ENCODE measurements at places on chromosomes 1 and 21.

- no peak for DNase-seq
Observed at GRCh38 chr1:30274173-30274970, 449.0 kb downstream of the MATN1 start.

- DNase-seq: no peak
Observed at GRCh38 chr1:94620345-94621031, 78.9 kb upstream of the F3 start.

DNA sequence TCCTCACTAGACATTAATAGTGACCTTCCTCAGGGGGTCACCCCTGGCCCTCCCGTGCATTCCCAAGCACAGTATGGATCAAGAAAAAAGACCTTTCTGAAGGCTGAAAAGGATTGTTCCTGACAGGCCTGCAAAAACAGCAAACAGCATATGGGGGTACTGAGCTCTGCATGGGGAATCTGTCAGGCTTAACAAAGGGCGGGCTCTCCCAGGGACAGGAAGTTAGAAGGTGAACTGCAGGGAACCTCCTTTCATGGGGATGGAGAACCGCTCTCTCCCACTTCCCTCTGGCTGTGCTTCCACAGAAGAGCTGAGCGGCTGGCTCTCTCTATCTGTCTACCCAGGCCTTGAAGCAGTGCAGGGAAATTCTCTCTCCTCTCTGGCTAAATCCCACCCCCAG, 91.7 kb downstream of the DTL start:
- DNase-seq: no peak

- DNase-seq: peak; percentile 57
Observed at GRCh38 chr1:241934201-241934848, 23.2 kb upstream of the BECN2 start.

GRCh38 chr1:205069371-205070125, 14.7 kb downstream of the TMEM81 start:
- DNase-seq: no peak

DNA sequence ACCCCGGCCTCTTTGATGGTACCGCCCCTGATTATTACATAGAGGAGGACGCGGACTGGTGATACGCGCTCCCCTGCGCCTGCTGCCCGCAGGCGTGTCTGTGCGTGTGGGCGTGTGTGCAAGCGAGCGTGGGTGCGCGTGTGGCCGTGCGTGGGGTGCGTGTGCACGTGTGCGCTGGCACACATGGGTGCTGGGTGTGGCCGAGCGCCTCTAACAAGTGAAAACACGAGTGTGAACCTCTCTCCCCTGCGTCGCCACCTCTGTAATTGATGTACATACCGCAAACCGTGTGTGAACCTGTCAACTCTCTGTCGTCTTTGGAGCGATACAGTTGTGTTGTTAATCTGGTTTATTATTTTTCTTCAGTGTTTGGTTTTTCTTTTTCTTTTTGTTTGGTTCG, 87.8 kb upstream of the TMEM51 start:
- DNase-seq: no peak

- peak; percentile 28 for DNase-seq
Observed at GRCh38 chr1:207745285-207745684, 6.6 kb upstream of the CD46 start.

DNA sequence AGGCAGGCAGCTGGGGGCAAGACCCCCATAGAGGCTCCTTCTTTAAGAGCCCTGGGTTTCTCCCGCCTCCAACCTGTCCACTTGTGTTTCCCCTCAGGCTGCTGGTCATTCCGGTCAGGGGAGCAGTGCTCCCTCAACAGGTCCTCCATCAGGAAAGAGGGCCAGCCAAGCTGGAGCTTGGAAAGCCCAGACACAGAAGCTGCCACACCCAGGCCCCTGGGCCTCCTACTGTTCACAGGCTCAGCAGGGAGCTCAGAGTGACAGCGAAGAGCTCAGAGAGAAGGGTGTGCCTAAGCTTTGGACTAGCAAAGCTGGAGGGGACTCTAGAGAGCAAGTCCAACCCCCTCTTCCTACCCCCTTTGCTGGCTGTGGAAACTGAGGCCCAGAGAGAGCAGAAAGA, 10.3 kb upstream of the CDCP2 start:
- no peak for DNase-seq
